ENCODE measurements at places on chromosomes 13 and 19. TPM values are rescaled to one million over a fixed set of nuclear protein-coding genes. Genes with fewer than 3 reads are reported as not detected.

Gene NDUFA11
- total RNA-seq, result 268 TPM

Gene NDUFB7
- 190 TPM for total RNA-seq

Gene OLFM4
- total RNA-seq, result 0.02 TPM

Gene TMEM38A
- total RNA-seq, result 0.94 TPM

Gene TJP3
- total RNA-seq, result 0.47 TPM

Gene PRKCG
- total RNA-seq, result 7.3 TPM

Gene GPR12
- total RNA-seq, result not detected

Gene CATSPERD
- not detected for total RNA-seq

Gene PTPRH
- 4.5 TPM for total RNA-seq

Gene NTF4
- total RNA-seq, result 0.24 TPM

Gene DLEU7
- not detected for total RNA-seq

Gene ZNF541
- not detected for total RNA-seq

Gene RFPL4AL1
- total RNA-seq, result not detected

Gene SMAD9
- 0.06 TPM for total RNA-seq

Gene BEST2
- 4.3 TPM for total RNA-seq

Gene A1BG
- total RNA-seq, result 9.8 TPM

Gene ELSPBP1
- total RNA-seq, result not detected

Gene KRTDAP
- not detected for total RNA-seq

Gene PCCA
- total RNA-seq, result 8.9 TPM

Measured in A549 treated with dexamethasone at 1 μM for 4 hours (cell line).